ENCODE measurements at places on chromosomes 1 and 21. TPM values are rescaled to one million over a fixed set of nuclear protein-coding genes. Genes with fewer than 3 reads are reported as not detected.

- peaks cover 19% of the 10 kb centered on the region for H3K36me3 ChIP-seq
- DNase-seq = no peak
- peak overlapping the region; percentile 15 for H3K4me3 ChIP-seq
Measured at GRCh38 chr1:243179720-243180119, 75.4 kb downstream of the CEP170 start.

- DNase-seq = peak; percentile 27
- peak overlapping the region; percentile 20 for H3K27ac ChIP-seq
- H3K36me3 ChIP-seq = no peaks in the 10 kb centered on the region
- H3K27me3 ChIP-seq = no peaks in the 10 kb centered on the region
- H3K4me3 ChIP-seq = no peak overlapping the region
Measured at GRCh38 chr1:107936498-107937481, 28.2 kb downstream of the VAV3 start.

DNA sequence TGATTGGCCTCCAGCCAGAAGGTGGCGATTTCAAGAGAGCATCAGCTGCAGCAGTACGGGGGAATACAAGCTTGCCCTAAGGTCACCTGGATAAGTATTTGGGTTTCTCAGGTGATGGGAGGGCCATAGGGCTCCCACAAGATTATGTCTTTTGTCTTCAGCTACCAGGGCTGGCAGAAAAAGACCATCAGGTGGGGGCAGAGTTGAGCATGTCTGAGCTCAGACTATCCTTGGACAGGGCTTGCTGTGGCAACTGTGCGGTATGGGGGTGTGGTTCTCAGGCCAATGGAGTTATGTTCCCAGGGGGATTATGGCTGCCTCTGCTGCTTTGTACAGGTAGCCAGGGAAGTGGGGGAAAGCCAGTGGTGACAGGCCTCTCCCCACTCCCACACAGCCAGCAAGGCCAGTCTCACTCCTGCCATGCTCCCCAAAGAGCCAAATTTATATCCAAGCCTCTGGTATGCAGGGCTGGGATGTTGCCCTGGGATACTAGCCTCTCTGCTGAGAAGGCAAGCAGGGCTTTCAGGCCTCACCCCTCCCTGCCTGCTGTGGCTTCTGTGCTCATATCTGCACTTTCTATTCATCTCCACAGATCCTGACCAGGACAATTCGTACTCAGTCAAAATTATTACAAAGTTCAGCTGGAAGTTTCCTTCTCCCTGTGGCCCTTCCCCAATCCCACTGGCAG, 26.6 kb upstream of the CD84 start:
- no peak for DNase-seq
- H3K36me3 ChIP-seq = peaks cover 53% of the 10 kb centered on the region
- no peaks in the 10 kb centered on the region for H3K27me3 ChIP-seq
- peak overlapping the region; percentile 12 for H3K27ac ChIP-seq
- no peak overlapping the region for H3K4me3 ChIP-seq

- no peak for DNase-seq
- H3K36me3 ChIP-seq = peaks cover 1% of the 10 kb centered on the region
- H3K27me3 ChIP-seq = no peaks in the 10 kb centered on the region
- H3K4me3 ChIP-seq = no peak overlapping the region
- no peak overlapping the region for H3K27ac ChIP-seq
Measured at GRCh38 chr1:10064416-10065343, 31.9 kb downstream of the UBE4B start.

DNA sequence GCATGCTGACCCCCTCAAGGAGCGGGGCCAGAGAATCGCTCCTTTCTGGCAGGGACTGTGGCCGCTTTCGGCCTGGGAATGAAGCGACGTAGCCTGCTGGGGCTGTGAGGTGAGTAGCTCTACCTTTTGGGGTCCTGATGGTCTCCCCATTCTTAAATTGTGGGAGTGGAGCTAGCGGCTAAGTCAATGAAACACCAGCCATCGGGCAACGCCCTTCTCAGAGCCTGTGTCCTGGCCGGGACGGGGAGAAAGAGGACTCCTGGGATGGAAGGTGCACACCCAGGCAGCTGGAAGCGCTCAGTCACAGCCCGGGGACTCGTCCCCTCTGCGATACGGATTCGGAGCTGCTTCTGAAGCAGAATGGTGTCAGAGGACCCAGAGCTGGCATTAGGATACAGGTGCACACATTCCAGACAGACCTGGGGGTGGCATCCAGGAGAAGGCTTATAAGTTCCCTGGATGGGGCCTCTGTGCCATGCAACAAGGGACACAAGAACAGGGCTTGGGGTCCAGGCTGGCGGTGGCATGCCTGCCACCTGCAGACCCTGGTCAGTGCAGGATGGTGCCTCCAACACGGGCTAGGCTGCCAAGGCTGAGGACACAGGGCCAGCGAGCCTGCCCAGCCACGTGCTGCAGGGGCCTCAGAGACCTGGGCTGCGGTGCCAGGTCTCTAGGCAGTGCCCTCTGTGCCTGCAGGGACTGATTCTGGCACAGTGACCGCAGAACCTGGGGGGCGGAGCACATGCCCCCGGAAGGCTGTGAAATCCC, 945 bp upstream of the WNT9A start:
- H3K36me3 ChIP-seq = no peaks in the 10 kb centered on the region
- peaks cover 31% of the 10 kb centered on the region for H3K27me3 ChIP-seq
- no peak for DNase-seq
- H3K4me1 ChIP-seq = peaks cover 14% of the 10 kb centered on the region

- no peaks in the 10 kb centered on the region for H3K36me3 ChIP-seq
- no peaks in the 10 kb centered on the region for H3K4me1 ChIP-seq
- no peak overlapping the region for H3K27ac ChIP-seq
- H3K27me3 ChIP-seq = peaks cover 7% of the 10 kb centered on the region
- DNase-seq = no peak
- H3K4me3 ChIP-seq = no peak overlapping the region
Measured at GRCh38 chr1:199302554-199302953, 663.7 kb downstream of the PTPRC start.

DNA sequence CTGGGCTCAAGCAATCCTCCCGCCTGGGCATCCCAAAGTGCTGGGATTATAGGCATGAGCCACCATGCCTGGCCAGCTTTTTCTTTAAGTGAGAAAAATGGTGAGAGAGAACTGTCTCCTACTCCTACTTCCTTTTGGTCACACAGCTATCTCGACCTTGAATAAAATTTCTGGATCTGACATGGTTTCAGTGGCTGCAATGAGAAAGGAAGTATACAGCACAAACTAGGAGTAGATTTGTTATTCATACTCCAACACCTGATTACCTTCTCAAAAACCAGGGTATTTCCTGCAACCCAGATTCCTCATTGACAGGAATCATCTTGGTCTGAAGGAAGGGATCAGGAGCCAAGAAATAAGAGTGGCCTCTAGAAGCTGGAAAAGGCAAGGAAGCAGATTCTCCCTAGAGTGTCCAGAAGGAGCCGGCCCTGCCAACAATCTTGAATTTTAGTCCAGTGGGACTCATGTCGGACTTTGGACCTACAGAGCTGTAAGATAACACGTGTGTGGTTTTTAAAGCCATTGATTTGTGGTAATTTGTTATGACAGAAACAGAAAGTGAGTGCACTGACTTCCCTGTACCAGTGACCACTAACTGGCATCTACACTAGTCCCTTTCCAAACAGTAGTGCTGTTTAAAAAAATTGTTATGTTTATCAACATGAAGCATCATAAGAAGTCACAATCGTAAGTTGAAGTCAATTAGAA, 516.6 kb downstream of the SMYD3 start:
- no peaks in the 10 kb centered on the region for H3K36me3 ChIP-seq
- no peak for DNase-seq
- H3K4me3 ChIP-seq = no peak overlapping the region
- no peaks in the 10 kb centered on the region for H3K4me1 ChIP-seq

- H3K4me1 ChIP-seq = peaks cover 22% of the 10 kb centered on the region
- peak overlapping the region; percentile 61 for H3K27ac ChIP-seq
- no peak overlapping the region for H3K4me3 ChIP-seq
- H3K36me3 ChIP-seq = peaks cover 2% of the 10 kb centered on the region
- no peak for DNase-seq
Measured at GRCh38 chr1:59731591-59731990, 83.2 kb upstream of the HOOK1 start.

DNA sequence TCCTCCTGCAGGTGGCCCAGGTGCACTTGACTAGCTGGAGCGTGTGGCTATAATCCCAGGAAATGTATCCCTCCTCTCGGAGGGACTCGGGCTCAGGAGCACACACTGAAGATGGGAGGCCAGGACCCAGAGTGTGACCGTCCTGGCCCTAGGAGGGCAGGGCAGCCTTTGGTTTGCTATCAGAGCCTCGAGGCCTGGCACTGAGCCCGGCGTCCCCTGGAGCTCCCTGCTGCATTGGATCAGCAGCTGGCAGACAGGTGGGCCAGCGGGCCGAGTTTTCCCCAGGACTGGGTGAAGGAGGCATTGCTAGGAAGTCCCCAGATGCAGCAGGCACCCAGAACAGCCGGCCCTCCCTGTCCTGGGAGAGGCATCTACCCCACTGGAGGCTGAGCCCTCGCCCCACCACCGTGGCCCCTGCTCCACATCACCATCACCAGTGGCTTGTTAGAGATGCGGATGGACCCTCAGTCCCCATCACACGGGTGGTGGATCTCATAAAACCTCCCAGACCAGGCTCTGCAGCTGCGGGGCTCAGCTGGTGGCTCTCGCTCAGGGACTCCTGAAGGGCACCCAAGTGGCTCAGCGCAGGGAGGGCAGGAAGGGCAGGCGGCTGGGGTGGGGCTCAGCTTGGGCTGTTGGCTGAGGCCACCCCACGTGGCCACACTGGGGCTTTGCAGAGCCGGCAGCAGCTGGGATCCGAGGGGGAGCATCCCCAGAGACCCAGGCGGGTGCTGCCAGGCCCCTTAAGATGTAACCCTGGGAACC, 32.7 kb upstream of the POFUT2 start:
- no peak for DNase-seq
- no peak overlapping the region for H3K4me3 ChIP-seq
- H3K27ac ChIP-seq = no peak overlapping the region
- H3K27me3 ChIP-seq = peaks cover 7% of the 10 kb centered on the region

DNA sequence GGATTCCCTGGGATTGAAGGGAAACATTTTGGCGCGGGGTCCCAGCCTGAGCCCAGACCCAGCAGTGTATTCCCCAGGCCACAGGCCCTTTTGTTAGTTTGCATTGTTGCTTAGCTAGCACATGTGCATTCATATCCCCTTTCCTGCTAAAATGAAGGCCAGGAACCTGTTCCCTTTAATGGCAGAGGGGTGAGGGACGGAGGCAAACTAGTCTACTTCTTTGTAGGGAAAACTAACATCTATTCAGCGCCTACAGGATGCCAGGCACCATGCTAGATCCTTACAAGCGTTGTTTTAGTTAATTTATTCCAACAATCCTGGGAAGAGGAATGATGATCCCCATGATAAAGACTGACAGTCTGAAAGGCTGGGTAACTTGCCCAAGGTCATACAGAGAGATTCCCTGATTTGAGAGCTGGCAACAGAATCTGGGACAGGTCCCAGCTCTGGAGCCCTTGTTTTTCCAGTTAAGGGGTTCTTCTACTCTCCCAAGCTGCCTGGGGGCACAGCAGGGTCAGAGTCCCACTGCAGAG, 595 bp upstream of the E2F2 start:
- H3K4me3 ChIP-seq = peak overlapping the region; percentile 90
- H3K36me3 ChIP-seq = peaks cover 35% of the 10 kb centered on the region
- no peak for DNase-seq
- peak overlapping the region; percentile 95 for H3K27ac ChIP-seq
- H3K4me1 ChIP-seq = peaks cover 70% of the 10 kb centered on the region

- no peaks in the 10 kb centered on the region for H3K36me3 ChIP-seq
- peaks cover 5% of the 10 kb centered on the region for H3K27me3 ChIP-seq
- H3K4me3 ChIP-seq = no peak overlapping the region
- no peak overlapping the region for H3K27ac ChIP-seq
Measured at GRCh38 chr1:18707696-18708257, 77.1 kb downstream of the PAX7 start.

GRCh38 chr1:90386899-90387720, 330.0 kb downstream of the BARHL2 start:
- H3K36me3 ChIP-seq = no peaks in the 10 kb centered on the region
- no peaks in the 10 kb centered on the region for H3K27me3 ChIP-seq
- H3K4me1 ChIP-seq = no peaks in the 10 kb centered on the region
- DNase-seq = no peak
- H3K4me3 ChIP-seq = no peak overlapping the region
- no peak overlapping the region for H3K27ac ChIP-seq

DNA sequence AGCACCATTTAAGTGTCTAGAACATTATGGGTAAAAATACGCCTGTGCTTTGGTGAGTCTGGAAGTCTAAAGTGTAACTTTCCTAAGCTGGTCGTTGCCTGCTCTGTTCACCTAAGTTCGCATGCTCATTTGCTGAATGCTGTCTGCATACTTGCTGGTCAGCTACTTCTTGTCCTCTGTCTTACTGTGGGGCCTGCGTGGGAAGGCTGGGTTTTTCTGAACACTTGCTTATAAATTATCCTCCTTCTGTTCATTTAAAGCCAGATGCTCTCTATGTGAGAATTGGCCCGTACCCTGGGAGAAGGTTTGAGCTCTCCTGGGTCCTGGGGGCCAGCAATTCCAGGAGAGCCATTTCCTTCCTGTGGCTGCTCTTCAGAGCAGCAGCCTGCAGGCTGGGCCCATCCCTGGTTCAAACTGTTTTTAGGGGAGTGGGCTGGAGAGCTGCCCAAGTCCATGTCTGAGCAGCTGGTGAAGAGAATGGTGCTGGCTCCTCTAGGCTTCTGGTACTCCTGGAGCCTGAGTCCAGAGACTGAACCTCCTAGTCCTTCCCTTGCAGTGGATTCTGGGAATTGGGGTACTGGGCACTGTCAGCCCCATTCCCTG, 75.7 kb downstream of the GALNT2 start:
- H3K36me3 ChIP-seq = no peaks in the 10 kb centered on the region
- DNase-seq = no peak
- H3K4me1 ChIP-seq = peaks cover 56% of the 10 kb centered on the region
- H3K27ac ChIP-seq = no peak overlapping the region
- no peaks in the 10 kb centered on the region for H3K27me3 ChIP-seq

- peaks cover 34% of the 10 kb centered on the region for H3K36me3 ChIP-seq
- no peak for DNase-seq
- no peak overlapping the region for H3K27ac ChIP-seq
- H3K27me3 ChIP-seq = no peaks in the 10 kb centered on the region
Measured at GRCh38 chr1:211750599-211750998, 75.2 kb upstream of the NEK2 start.

DNA sequence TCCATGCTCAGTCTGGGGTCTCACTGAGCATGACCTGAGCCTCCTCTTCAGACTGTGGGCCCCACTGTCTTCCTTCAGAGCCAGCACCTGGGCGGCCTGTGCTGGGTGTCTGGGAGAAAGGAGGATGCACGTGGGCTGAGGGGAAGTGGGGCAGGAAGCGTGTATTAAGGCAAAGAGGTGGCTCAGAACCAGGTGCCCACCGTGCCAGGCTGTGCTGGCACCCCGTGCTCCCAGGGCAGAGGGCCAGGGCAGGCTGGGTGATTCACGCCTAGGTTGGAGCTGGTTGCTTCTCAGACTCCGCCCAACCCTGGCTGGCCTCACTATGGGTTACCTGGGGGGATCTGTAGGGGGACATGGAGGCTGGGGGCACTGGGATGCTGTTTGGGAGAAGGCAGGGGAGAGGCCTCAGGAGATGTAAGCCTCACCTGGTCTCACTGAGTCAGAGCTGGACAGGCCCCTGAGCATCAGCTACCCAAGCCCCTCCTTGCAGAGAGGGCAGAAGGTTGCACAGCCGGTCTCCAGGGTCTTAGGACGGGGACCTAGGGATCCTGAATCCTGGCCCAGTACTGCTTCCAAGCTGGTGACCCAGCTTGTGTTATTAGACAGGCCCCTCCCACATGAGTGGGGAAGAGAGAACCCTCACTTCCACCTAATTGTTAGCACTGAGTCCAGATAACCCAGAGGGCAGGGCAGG, 18.6 kb upstream of the PADI1 start:
- no peaks in the 10 kb centered on the region for H3K27me3 ChIP-seq
- H3K4me1 ChIP-seq = peaks cover 16% of the 10 kb centered on the region
- DNase-seq = no peak
- peaks cover 3% of the 10 kb centered on the region for H3K36me3 ChIP-seq

Gene WNT3A
- total RNA-seq = not detected

Gene CD52
- total RNA-seq = 1,924 TPM

Gene PRDM15
- total RNA-seq = 10.3 TPM

Gene CCDC185
- not detected for total RNA-seq

Gene KCND3
- total RNA-seq = not detected

Gene MYOG
- not detected for total RNA-seq

All from activated CD4-positive, alpha-beta T cell treated with anti-CD3 and anti-CD28 coated beads, Interleukin-2, amount 10 ng/mL, durations not matched to agents 7 days and 5 days (primary cell).